Mesenteric fat pad (tissue), 1 donor: ENCODE measurements at places on chromosomes 11 and 22. TPM values are rescaled to one million over a fixed set of nuclear protein-coding genes. Genes with fewer than 3 reads are reported as not detected.

The GPHA2 gene
- total RNA-seq = not detected

The MYOD1 gene
- not detected for total RNA-seq

GRCh38 chr11:8335683-8336082 is 72.0 kb upstream of the LMO1 start:
- no peak for DNase-seq

DNA sequence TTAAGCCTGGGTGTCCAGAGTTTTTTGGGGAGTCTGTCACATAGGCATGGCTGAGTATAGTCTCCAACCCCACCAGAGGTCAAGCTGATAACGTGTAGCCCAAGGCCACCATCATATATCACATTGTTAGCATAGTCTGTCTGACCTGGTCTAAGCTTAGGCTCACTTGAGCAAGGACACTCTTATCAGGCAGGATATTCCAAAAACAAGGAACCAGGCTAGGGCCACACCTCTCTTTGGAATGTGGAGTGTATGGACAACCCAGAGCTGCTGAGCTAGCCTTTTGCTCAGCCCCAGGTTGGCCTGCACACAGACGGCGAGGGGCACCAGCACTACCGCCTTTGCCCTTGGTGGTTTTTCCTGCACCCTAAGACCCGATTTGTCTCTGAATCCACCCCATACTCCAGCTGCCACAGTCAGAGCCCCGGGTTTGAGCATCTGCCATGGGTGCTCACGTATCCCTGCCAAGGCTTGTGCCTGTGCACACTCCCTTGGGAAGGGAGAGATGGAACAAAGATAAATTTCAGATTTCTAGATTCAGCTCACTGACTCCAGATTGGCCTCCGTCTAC is 7.2 kb downstream of the SNAP29 start:
- DNase-seq = no peak

DNA sequence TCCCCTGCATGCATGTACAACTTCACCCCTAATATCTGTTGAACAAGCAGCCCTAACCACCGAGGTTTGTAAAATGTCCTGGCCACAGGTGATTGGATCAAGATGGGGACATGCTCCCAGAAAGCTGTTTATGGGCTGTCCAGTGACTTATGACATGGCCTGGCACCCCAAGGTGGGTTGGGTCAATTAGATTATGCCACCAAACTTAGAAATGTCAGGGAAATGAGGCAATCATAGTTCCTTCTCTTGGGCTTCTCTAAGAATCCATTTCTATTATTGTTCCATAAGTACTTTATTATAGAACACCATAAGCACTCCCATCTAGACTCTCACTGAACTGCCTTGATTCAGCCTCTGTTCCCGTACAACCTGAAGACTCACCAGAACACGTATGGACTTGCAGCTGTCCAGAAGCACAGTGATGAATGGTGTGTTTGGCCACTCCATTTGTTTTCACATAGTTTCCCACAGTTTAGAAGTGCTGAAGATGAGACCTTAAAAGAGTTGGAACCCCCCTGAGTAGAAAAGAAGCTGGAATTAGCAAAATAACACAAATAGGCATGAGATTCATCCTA is 45.5 kb upstream of the OLFML1 start:
- no peak for DNase-seq
